ENCODE measurements at places on chromosomes 2 and 18.

DNA sequence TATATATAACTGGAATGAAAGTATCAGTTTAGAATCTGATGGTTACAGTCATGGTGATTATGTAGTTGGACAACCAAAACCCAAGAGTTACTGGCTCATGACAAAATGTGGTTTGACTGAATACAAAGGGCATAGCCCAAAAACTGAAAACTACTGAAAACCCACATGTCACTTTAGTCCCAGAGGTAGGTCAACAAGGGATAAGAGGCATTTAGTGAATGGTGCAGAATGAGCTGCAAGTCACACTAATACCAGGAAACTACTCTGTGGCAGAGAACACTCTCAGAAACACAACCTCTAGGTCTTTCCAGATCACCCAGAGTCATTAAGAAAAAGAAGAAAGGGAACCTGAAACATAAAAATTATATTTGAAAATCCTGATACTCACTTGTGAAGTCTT lies 154.5 kb downstream of the AGPS start:
- no peak for DNase-seq

- no peak for DNase-seq
Measured at GRCh38 chr2:37718515-37719161, 47.2 kb upstream of the CDC42EP3 start.

DNA sequence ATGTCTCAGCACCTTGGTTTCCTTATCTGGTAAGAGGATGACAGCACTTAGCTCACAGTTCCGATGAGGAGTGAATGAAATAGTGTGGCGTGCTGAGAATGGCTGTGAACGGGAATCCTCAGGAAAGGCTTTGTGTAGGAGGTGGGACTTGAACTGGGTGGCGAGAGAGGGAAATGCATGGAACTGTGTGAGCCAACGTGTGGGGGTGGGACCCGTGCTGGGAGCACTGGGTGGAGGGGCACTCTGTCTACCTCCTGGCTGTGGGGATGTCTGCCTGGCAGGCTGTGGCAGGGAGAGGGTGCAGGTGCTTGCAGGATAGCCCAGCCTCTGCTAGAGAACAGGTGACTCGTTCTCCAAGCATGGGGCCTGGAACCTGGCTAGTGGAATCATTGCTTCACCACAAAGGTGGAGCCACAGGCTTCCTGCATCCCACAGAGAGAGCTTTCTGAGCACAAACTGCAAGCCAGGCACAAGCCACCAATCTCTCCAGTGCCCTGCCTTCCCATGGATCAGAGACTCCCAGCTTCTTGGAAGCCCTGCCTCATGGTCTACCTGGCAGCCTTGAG lies 145.2 kb downstream of the CELF4 start:
- no peak for DNase-seq

DNA sequence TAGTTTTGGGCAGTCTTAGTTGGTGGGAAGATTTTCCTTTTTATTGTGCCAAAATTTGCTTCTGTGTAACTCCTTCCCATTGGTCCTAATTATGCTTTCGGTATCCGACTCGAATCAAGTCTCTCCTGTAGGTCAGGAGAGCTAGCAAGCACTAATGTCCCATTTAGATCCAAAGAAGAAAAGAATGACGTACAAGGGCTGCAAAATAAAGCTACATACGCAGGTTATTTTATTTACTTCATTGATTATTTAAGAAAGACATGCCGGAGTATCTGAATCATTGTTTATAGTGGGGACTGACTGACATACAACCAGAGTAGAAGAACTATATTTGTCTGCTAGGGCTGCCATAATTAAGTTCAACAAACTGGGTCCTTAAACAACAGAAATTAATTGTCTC lies 648.5 kb downstream of the CPS1 start:
- no peak for DNase-seq

GRCh38 chr2:164039270-164039669 lies 303.5 kb upstream of the FIGN start:
- DNase-seq = no peak

DNA sequence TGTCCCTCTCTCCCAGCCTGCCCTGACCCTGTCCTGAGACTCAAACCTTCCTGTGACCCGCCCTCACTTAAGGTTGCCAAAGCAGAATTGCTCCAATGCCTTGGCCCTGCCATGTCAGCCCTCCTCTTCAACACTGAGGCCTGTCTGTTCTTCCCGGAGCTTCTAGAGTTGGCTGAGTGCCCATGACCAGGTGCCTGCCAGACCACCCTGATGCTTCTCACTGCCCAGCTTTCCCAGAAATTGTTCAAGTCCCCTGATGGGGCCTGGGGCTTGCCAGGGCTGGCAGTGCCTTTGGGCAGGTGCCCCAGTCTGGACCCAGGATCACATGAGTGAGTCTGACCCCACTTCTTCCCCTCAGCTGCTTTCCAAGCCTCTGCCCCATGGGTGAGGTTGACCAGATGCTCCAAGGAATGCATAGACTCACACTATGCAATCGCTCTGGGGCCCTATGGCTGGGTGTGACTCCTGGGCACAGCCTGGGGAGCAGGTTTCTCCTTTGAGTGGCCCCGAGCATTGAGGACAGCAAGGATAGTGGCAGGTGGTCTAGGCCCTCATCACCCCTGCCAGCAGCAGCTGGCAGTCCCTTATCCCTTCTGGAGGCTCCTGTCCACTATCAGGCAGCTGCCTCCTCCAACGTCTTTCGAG lies 3.1 kb upstream of the INPP5D start:
- no peak for DNase-seq

DNA sequence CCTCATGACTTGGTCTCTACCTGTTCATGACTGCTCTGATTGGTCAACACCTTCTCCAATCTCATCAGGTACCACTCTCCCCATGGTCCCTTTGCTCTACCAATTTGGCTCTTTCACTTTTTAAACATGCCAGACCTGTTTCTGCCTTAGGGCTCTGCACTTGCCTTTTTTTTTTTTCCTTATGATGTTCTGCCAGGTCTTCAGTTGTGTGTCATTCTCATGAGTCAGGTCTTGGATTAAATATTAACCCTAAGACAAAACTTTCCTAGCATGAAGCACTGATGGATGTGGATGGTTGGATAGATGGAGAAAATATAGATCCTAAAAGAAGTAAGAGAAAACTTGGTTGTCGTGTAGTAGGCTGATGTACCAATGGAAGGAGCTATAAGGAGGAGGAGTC lies 219.3 kb downstream of the TTC32 start:
- no peak for DNase-seq

DNA sequence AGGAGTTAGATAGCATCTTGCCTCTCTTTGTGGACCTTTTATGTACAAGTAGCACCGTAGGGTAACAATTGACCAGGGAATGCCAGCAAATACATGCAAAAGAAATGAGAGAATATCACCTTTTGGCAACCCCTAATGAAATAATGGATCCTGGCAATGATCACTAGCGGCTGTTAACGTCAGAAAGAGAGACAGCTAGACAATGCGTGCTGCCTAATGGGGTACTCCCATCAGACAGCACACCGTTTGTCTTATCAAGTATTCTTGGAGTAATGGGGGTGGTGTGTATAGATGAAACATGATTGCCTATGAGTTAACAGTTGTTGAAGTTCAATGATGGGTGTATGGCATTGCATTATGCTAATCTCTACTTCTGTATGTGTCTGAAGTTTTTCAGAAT lies 1.6 kb downstream of the ELAC1 start:
- no peak for DNase-seq

DNA sequence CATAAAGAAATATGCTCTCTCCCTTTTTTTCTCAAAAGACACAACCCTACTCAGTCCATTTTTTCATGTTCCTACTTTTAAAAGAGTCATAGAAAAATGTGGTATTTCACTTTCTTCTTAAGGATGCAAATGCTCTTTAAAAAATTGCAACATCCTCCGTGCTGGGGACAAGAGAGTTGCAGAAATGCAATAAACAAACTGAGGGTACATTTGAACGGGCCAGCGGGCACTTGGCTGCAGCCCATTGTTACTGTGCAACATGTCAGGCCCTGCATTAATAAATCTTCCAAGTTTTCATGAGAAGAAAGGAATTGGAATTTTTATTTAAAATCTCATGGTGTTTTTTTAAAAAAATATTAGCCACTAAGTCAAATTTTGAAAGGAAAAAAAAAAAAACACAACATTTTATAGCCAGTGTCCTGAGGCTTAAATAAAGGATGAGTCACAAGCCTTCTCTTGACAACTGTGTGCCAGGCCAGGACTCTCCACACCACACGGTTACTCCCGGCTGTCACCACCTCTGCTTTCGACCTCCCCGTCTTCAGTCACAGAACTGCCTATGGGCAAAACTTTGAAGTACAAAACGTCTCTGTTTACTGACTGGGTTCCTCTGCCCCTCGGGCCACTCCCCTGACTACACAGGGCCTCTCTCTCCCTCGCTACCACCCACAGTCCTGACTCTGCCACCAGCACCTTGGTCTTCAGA lies 57.5 kb upstream of the MFF start:
- DNase-seq = no peak

DNA sequence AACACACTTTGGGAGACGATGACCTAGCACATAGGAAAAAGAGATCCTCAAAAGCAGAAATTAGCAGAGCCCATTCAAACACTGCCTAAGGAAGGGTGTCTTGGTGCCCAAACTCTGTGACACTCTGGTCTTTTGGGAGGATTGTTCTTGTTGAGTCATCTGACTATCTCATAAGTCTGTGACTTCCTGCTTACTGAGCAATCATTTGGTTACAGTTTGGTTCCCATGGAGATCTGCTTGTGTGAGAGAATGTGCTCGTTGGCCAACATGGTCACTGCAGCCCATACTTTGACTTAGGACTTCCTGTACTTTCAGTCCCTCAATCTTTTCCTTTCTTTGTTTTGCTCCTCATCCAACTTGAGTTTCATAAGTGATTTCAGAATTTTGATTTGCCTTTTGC lies 602.9 kb downstream of the NYAP2 start:
- peak; percentile 89 for DNase-seq

DNA sequence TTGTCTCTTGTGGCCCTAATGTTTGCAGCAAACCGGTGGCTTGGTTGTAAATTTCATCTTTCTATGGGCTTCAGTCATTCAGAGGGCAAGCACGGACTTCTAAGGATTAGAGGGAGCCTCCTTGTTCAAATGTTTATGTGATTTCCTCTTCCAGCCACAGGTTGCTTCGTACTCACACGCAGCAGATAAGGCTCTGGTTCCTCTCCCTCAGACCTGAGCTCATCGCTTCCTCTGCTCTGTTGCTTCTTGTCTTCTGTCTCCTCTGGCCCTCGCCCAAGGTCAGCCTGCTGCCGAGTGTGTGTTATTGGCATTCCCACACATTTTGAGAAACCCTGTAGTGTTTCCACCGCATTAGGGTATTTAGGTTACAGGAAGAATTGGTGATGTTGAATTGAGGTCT lies 44.0 kb downstream of the MYL12B start:
- DNase-seq = peak; percentile 93

- DNase-seq = peak; percentile 47
Measured at GRCh38 chr2:158457092-158457825, 507 bp downstream of the PKP4 start.

- DNase-seq = no peak
Measured at GRCh38 chr2:236400594-236401360, 136.6 kb upstream of the ASB18 start.

DNA sequence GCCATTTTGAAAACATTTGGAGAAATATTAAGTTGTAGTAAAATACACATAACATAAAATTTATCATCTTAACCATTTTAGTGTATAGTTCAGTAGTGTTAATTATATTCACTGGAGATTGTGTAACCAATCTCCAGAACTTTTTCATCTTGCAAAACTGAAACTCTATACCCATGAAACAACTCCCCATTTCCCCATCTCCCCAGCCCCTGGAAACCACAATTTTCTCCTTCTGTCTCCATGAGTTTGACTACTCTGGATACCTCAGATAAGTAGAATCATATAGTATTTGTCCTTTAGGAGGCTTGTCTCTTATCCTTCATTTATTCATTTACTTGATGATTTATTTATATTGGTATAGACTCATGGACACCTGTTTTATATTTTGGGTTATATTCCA lies 392.9 kb downstream of the SETBP1 start:
- DNase-seq = no peak

- no peak for DNase-seq
Measured at GRCh38 chr18:59282341-59282740, 9.1 kb upstream of the RAX start.

GRCh38 chr2:11397513-11397912 lies 53.1 kb upstream of the ROCK2 start:
- DNase-seq = no peak

- DNase-seq = no peak
Measured at GRCh38 chr2:70725505-70725904, 42.5 kb downstream of the ADD2 start.

DNA sequence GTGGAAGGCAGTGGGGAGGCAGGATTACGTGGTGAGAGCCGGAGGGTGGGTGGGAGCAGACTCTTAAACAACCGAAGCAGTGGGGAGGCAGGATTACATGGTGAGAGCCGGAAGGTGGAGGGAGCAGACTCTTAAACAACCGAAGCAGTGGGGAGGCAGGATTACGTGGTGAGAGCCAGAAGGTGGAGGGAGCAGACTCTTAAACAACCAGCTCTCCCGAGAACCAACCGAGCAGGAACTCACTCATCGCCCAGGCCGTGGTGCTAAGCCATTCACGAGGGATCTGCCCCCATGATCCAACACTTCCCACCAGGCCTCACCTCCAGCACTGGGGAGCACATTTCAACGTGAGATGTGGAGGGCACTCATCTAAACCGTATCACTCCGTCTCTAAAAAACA lies 87.7 kb downstream of the RTP5 start:
- DNase-seq = no peak

DNA sequence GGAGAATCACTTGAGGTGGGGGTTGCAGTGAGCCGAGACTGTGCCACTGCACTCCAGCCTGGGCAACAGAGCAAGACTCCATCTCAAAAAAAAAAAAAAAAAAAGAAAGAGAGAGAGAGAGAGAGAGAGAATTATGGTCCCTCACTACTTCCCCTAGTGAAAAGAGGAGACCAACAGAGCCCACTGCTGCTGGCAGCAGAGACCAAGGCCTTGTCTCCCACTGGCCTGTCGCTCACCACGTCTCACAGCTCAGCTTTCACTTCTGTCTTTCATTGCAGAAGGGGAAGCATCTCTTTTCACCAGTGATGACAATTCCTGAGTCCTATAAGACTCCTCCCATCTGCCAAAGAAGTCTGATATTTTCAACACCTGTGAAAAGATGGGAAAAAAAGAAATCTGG lies 81.3 kb downstream of the CLHC1 start:
- no peak for DNase-seq

DNA sequence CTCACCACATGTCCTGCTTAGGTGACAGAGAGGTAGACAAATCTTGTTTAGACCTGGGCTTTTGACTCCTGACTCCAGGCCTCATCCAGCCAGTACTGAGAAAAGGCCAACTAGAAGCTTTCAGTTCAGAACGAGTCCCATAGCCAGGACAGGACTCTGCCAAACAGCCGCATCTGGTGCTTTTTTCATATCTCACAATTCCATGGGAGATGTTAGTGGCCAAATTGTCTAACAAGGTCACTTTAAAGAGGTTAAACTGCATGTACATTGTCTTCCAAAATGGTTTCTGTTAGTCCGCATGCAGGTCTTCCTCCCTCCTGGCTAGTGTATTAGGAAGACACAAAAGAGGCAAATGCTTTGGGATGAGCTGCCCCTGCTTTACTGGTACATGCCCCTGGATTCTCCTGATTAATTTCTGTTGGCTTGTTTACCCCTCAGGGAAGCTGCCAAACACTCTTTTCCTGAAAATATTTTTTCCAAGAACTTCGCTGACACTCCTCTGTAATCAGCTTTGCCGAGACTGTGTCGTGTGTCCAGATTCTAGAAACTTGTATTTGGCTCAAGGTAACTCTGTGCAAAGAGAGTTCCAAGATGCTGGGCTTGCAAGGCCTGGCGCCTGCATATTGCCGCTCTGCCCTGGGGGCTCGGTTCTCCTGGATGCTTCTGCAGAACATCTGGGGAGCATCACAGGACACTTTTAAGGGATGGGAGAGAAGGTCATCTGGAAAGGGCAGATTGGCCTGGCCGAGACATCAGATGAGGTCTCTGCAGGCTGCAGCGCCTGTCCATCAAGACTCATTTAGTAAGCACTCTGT lies 209.2 kb upstream of the APCDD1 start:
- no peak for DNase-seq
